ENCODE measurements at places on chromosomes 5 and 9.

DNA sequence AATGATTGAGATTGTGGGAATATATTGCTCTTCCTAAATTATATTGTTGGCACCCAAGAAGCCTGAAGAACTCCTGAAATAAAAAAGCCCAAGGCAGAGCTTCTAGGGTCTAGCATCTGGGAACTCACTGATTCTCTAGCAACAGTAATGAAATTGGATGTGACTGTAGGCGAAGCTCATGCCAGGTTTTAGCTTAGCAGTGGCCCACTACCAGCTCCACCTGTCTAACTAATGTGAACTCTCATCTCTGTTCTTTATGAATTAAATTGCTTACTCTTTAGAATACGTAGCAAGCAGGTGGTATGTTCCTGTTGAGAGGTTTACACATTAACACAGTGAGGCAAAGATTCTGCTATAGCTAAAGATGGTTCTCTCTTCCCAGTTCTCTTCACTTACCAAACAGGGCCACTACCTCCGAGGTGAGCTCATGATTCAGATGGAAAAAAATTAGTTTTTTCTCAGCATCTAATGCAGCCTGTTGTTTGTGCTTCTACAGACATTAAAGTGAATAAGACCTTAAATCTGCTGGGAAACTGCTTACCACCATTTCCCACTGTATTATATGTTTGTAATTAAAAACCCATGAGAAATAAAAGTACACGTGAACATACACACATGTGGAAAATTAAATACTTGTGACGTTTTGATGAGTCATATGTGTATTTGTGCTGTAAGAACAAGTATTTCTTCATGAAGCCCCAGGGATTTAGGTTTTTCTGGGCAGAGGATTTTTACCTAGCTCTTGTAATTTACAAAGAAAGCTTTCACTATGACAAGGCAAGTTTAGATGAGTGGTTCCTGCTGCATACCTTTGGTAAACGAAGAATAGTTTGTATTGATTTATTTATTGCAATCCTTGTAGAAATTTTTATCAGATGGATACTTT is 360.1 kb downstream of the KDM4C start:
- no peak for DNase-seq

GRCh38 chr5:33470544-33470943 is 29.8 kb downstream of the TARS1 start:
- DNase-seq = no peak

- DNase-seq = no peak
These were observed 82.2 kb upstream of the BRINP1 start for GRCh38 chr9:119451426-119451825.

- no peak for DNase-seq
These were observed 110.2 kb upstream of the LMX1B start for GRCh38 chr9:126503333-126504085.

DNA sequence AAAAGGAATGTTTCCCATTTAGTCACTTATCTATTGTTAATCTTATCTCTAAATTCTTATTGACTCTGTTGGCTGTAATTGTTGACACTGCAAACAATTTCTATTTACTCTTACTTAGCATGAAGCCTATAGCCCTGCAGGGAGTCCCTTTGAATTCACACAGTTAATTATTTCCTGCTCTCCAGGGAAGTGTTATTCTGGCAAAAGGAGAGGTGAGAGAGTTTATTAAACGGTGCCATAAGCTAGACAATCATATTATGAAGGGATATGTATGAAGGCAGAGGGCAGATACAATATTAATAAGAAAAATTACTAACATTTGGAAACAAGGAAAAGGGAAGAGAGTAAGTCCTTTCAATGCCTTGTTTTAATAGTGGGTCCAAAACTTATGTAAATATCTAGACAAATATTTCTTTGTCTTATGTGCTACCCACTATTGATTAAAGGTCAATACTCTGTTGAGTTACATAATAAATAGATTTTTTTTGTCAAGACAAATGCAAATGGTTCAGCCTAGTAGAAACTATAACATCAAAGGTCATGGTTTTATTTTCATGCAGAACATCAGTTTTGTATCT is 107.1 kb downstream of the CDH18 start:
- no peak for DNase-seq

- DNase-seq = no peak
These were observed 36.4 kb downstream of the DAPK1 start for GRCh38 chr9:87534036-87534435.

- DNase-seq = no peak
These were observed 1.1 kb upstream of the SV2C start for GRCh38 chr5:76081811-76082771.

- no peak for DNase-seq
These were observed 167.9 kb upstream of the FREM1 start for GRCh38 chr9:15077946-15078729.

DNA sequence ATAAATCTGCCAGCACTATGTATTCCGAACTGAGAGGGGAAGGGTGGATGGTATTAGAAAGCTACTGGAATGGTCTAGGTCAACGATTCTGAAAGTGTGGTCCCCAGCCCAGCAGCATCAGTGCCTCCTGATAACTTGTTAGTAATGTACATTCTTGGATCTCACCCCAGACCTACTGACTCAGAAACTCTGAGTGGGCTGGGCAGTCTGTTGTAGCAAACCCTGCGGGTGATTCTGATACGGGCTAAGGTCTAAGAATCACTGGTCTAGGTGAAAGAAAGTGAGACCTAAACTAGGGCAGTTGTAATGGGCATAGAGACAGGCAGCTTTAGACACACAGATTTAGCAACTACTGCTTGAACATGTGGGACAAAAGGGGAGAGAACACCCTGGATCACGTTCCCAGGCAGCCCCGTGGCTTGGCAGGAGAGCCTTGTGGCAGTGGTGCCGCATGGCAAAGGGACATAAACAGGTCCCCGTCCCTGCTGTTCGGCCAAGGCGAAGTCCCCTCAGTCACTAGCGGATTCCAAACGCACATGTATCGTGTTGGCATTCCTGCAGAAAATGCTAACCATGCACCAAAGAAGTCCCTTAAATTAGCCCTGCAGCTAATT is 216.3 kb downstream of the TTLL11 start:
- no peak for DNase-seq

- DNase-seq = no peak
These were observed 29.4 kb upstream of the PURA start for GRCh38 chr5:140084541-140084940.

DNA sequence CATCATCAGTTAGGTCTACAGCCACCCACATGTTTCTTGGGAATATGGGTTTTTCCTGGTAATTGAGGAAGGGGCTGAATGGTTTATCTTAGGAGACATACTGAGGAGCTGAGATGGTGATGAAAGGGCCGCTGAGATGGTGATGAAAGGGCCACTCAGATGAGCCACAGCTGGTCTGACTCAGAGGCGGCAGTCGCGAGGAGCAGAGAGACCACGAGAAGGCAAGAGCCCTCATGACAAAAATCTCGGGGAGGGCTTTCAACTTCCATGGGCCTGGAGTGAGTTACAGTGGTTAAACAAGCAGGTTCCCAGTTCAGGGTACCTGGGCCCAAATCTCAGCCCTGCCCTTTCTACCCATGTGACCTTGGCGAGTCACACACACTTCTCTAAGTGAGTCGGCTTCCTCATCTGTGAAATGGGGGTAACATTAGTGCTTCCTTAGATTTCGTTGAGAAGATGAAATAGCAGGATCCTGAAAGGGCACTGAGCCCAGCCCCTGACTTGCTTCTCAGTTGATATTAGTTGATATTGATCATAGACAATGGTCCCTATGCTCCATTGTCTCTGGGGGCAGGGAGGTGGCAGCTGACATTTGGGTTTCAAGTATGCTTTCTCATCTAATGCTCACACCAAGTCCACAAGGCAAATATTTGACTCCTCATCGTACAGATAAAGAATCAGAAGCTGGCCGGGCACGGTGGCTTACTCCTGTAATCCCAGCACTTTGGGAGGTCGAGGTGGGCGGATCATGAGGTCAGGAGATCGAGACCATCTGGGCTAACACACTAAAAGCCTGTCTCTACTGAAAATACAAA is 169.5 kb downstream of the RGS3 start:
- no peak for DNase-seq

DNA sequence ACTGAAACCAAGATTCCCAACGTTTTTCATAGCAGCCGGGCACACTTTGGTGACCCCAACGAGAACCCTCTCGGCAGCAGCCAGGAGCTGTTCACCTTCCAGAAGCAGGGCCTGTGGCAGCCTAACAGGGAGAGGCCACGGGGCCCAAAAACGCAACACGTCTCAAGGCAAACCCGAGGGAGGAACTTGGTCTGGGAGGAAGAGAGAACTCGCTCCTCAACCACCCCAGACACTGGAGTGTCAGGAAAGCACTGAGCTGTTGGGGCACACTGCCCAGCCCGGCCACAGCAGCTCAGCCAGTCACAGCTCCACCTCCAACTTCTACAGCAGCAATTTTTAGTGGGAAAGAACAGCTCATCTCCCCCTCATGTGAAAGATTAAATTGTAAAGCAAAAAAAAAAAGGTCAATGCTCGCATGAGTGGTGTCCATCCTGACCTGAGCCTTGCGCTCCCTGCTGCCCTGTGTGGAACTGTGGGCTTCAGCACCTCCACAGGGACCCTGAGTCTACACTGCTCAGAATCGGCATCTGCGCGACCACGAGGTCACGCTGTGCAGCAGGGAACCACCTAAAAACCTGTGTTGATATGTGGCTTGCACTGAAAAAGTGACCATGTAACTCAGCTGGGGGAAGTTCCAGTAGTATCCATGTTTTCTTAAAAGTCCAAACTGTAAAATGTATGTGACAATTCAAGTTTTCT is 55.0 kb downstream of the IPPK start:
- DNase-seq = no peak

GRCh38 chr5:120463991-120464626 is at the start of gene PRR16:
TSS of gene PRR16 (plus strand) at chr5:120464300.
- DNase-seq = no peak

GRCh38 chr5:113128641-113129330 is 152.2 kb downstream of the DCP2 start:
- no peak for DNase-seq

- DNase-seq = no peak
These were observed 3.0 kb downstream of the NUDT2 start for GRCh38 chr9:34332076-34332964.

DNA sequence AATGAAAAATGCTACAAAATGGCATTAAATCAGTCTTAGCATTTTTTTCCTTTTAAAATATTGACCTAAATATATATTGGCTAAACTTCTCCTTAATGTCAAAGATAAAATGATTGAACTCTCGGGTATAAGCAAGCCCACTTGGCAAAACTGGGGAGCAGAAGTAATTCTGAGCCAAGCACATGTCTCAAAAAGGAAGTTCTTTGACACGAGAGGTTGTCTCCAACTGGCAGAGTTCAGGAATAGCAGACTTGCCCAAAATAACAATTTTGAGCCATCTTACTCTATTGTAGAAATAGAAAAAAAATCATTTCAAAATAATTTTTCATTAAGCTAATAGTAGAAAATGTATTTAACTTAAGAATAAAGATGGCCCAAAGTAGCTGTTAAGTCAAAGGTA is 10.4 kb upstream of the MLLT3 start:
- no peak for DNase-seq

DNA sequence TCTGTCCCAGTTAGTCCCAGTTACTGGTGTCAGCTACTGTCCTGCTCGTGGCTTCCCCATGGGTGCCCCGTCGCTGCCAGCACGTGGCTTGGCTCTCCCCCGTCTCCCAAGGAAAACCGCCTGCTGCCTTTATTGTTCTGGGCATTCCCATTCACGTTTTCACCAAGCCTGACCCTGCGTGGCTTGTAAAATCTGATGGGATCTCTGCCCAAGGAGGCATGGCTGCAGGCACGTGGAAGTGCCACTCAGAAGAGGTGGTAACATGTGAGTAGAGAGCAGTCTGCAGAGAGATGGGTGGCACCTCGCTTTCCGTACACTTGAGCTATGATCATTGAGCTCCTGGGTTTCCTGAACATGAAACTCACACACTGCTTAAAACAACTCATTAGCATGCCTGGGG is 429.2 kb upstream of the KLF4 start:
- DNase-seq = no peak

- no peak for DNase-seq
These were observed 2.1 kb upstream of the MARCHF6 start for GRCh38 chr5:10351199-10351905.

- DNase-seq = no peak
These were observed 88.7 kb downstream of the PIP5K1B start for GRCh38 chr9:68793605-68794343.

DNA sequence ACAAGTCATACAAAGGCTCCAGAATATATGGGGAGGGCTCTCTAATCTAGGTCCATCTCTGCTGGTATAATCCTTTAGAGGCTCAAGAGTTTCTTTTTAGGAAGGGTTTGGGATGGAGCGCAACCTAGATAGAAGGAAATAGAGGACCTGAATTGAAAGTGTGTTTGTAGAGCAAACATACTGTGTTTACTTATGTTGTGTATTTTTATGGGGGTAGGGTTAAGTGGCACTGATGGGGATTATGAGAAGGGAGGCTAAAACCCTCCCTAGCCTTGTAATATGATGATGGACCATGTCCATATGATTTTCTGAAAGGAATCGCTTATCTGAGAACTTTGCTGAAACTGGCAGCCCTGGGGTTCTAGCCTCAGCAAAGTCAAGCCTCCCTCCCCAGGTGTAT is 4.4 kb upstream of the ELL2 start:
- DNase-seq = no peak

DNA sequence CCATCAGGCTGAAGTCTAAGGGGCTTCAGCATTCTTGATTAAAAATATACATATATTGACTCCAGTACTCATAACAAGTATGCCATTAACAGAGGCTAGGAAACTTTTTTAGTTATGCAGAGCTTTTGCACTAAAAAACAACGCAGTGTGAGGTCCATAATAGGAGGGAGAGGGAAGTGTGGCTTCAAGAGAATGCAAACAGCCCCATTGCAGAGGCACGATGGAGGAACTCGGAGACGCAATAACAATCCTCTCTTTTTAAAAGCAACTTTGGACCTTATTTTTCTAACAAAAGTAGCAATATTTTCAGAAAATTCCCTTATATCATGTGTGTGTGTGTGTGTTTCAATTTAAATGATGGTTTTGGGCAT is 150.0 kb upstream of the PTCH1 start:
- no peak for DNase-seq

DNA sequence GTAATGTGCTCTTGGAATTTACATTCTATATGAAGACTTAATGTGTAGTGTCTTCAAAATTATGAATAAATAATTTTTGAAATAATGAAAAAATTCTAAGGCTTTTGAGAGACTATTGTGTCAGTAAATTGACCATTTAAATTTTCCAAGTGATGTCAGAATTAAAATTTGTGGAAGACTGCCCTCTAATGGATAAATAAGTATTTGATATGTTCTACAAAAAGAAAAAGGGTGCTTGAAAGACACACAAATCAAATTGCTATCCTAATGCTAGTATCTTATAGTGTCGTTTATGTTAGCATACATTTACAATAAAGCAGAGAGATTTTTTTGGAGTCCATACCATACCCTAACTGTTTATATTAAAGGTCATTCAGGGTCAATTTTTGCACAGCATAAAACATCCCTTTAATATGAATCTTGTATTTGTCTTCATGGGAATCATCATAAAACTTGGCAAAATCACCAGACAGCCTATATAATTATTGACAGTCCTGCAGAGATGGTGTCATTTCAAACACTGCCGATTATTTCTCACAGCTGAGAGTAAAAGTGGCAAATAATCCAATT is 120.8 kb upstream of the SLC27A6 start:
- DNase-seq = no peak

GRCh38 chr9:34185778-34186551 is 7.1 kb downstream of the UBAP1 start:
- DNase-seq = no peak

GRCh38 chr9:72579190-72579589 is 57.8 kb downstream of the TMC1 start:
- no peak for DNase-seq

GRCh38 chr9:20811872-20812271 is 127.8 kb downstream of the FOCAD start:
- no peak for DNase-seq
